HFF-Myc (cell line): ENCODE measurements at places on chromosomes 4 and X.

- DNase-seq: no peak
Observed at GRCh38 chrX:3743801-3744439, 30.5 kb upstream of the PRKX start.

DNA sequence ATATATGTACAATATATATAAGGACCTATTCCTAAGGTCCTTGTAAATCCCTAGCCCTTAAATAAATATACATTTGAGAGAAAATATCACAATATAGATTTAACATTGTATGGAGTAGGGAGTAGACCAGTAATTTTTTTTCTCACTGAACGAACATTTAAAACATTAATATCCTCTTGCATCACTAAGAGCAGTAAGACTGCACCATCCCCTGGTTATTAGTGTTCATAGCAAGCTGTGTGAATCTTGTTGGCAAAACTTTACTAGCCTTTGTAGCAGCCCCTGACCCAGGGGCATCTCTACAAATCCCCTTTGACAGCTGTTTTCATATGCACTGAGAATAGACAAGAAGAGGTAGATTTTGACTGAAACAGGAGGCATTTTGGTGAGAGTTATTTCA is 146.5 kb downstream of the IL1RAPL2 start:
- no peak for DNase-seq

GRCh38 chrX:10111364-10112148 is 45.2 kb upstream of the CLCN4 start:
- DNase-seq: no peak

DNA sequence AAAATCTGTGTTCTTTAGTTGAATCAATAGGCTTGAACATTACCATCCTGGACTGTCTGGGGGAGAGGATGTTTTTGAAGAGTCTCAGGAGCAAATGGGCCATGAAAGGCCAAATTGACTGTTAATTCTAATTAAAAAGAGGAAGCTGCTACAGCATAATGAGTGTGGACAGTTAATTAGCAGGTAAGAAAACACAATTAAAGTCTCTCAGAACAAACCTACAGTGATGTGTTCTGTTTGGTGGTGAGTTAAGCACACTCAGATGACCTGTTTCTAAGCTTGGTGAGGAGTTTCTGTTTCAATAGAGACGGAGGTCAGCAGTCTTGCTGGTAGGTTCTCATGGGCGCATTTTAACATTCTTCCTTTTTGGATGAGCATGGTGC is 68.1 kb downstream of the DRD5 start:
- DNase-seq: no peak

- DNase-seq: no peak
Observed at GRCh38 chr4:38939165-38939564, 71.6 kb downstream of the FAM114A1 start.

- DNase-seq: no peak
Observed at GRCh38 chr4:121599049-121599448, 97.7 kb downstream of the ANXA5 start.

DNA sequence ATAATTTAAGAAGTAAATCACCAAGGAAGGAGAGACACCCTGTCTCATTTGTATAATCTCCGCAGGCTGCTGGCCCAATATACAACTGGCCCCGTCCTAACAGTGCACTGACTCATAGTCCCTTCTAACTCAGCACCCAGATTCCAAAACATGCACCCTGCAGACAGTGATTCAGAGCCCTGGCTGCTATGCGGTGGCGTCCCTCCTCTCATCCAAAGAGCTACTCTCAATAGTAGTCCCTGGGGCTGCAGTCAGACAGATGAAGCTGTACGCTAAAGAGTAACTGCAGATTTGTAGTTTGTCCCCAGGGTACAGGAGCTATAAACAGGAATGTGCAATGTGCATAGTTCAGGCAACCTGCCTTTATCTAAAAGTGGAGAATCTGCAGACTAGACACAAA is 23.0 kb downstream of the GABRA3 start:
- DNase-seq: no peak

DNA sequence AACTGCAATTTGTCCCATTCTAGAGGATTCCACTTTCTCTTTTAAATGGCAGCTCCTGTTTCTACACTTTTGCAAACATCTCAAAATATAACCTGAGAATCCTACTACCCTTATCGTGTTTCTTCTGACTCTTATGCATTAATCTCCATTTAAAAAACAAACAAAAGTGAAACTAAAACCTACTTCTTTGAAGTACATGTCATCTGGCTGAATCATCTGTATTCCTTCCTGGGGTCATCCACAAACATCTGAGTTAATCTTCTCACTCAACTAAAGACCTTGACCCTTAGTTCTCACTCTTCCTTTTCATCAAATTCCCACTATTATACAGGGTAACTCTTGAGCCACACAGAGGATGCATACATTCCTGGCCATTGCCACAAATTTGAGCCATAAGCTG is 584.8 kb downstream of the PPARGC1A start:
- no peak for DNase-seq

- DNase-seq: no peak
Observed at GRCh38 chrX:150219374-150220185, 143.5 kb upstream of the MAMLD1 start.

- no peak for DNase-seq
Observed at GRCh38 chrX:48972220-48973164, 848 bp upstream of the KCND1 start.

GRCh38 chrX:24463077-24463476 is 2.0 kb upstream of the PDK3 start:
- DNase-seq: no peak

DNA sequence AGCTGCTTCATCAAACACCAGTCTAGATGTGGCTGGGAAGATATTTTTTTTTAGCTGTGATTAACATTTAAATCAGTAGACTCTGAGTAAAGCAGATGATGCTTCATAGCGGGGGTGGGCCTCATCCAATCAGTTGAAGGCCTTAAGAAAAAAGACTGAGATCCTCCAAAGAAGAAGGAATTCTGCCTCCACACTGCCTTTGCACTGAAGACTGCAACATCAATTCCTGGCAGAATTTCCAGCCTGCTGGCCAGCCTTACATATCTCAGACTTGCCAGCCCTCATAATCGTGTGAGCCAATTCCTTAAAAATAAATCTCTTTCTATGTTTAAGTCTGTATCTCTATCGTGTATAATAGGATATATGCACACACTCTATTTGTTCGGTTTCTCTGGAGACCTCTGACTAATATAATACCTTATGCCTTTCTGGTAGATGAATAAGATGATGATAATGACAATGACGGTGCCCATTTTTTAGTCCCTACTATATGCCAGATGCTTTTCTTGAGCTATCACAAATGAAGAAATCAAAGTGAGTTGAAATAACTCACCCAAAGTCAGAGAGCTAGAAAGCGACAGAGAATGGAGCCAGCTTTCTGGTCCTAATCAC is 66.1 kb upstream of the SOD3 start:
- no peak for DNase-seq
